T-helper 17 cell (primary cell): ENCODE measurements at places on chromosomes 7 and 10. TPM values are rescaled to one million over a fixed set of nuclear protein-coding genes. Genes with fewer than 3 reads are reported as not detected.

DNA sequence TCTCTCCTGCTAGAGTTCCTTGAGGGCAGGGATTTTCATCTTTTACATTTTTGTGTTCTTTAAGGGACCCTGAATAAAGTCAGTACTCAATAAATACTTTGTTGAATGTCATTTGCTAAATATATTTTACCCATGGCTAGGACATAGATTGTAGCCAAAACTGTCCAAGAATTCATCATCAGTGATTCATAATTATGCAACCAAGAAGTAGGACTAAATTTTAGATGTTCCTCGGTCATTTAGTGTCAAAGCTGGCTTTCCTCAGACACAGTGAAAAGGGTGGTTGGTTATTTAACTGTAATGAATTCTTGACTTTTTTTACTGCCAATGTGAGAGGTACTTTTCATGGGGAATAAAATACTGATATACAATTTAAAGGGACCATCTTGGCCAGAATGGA is 3.3 kb downstream of the NUDT13 start:
- no peak for DNase-seq
- H3K27ac ChIP-seq: no peak overlapping the region
- H3K36me3 ChIP-seq: no peaks in the 10 kb centered on the region
- peaks cover 3% of the 10 kb centered on the region for H3K4me1 ChIP-seq

- H3K27me3 ChIP-seq: peaks cover 8% of the 10 kb centered on the region
- no peaks in the 10 kb centered on the region for H3K36me3 ChIP-seq
- H3K4me1 ChIP-seq: no peaks in the 10 kb centered on the region
- no peak overlapping the region for H3K4me3 ChIP-seq
These were observed 452.0 kb downstream of the LRMDA start for GRCh38 chr10:75883081-75884072.

DNA sequence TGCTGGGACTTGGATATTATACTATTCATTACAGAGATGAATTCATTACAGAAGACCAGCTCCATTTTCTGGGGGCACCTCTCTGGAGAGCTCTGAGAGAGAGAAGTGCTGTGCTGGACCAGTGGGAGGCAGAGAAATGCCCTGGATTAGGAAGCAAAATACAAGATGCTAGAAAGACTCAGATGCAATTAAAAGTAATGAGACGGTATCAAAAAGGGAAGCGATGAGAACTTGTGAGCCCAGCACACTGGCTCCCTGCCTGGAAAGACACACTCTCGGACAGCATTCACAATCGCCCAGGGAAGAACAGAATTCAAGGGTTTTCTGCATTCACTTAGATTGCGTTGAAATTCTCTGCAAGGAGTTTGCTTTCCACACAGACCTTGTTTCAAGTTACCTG is 3.5 kb upstream of the FRAT2 start:
- H3K4me3 ChIP-seq: no peak overlapping the region
- DNase-seq: no peak
- peaks cover 9% of the 10 kb centered on the region for H3K27me3 ChIP-seq
- peaks cover 6% of the 10 kb centered on the region for H3K4me1 ChIP-seq
- no peaks in the 10 kb centered on the region for H3K36me3 ChIP-seq

DNA sequence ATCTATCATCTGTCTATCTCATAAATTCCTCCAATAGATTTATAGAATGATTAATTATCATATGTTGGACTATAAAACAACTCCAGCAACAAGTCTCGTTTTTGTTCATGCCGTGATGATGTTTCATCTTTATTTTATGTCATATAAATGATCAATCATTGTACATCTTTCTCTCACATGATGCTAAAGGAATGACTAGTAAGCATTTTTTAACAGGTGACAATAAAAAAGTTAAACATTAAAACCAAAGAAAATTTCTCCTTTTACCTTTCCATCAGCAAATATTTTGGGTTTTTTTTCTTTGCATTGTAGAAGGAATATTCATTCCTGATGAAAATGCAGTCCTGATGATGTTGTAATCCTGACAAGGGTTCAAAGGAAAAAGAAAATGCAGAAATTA is 41.4 kb downstream of the AKR1C3 start:
- no peaks in the 10 kb centered on the region for H3K36me3 ChIP-seq
- no peak overlapping the region for H3K4me3 ChIP-seq
- no peaks in the 10 kb centered on the region for H3K4me1 ChIP-seq
- DNase-seq: no peak
- H3K27me3 ChIP-seq: no peaks in the 10 kb centered on the region
- H3K27ac ChIP-seq: no peak overlapping the region

DNA sequence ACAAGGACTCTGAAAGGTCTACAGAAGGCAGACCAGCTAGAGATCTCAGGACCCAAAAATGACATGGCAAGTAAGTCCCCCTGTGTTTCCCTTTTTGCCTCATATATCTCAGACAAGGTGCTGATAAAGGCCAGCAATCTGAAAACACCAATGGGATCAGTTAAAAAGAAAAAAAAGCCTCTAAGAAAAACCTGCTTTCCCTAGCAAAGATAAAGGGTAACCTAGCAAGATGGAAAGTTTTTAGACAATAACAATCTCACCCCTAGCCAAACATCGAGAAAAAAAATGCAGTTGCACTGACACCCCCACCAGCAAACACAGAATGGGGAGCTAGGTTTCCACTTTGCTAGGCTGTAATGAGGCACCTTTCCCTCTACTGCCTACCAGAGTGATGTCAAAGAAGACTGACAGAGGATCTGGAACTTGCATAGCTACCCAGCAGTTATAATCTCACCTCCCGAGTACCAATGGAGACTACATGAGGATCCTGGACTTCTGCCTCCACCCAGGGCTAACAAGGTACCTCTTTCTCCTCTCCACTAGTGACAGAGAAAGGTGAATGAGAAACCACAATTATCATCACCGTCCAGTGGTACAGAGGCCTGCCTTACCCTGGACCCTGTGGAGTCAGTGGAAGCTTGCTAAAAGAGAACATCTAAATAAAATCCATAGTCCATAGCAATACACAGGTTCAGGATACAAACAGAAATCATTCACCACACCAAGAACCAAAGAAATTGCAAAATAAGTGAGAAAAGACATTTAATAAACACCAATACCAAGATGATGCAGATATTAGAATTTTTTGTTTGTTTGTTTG is 240.8 kb downstream of the ARHGAP12 start:
- H3K27me3 ChIP-seq: no peaks in the 10 kb centered on the region
- H3K4me1 ChIP-seq: no peaks in the 10 kb centered on the region
- no peaks in the 10 kb centered on the region for H3K36me3 ChIP-seq
- no peak for DNase-seq
- no peak overlapping the region for H3K27ac ChIP-seq
- H3K4me3 ChIP-seq: no peak overlapping the region

GRCh38 chr7:95317546-95317945 is 6.8 kb downstream of the PON1 start:
- no peak for DNase-seq
- H3K36me3 ChIP-seq: peaks cover 2% of the 10 kb centered on the region
- no peak overlapping the region for H3K27ac ChIP-seq
- no peak overlapping the region for H3K4me3 ChIP-seq

GRCh38 chr10:13840036-13840435 is 253.3 kb downstream of the PRPF18 start:
- no peak overlapping the region for H3K4me3 ChIP-seq
- no peak for DNase-seq
- no peaks in the 10 kb centered on the region for H3K4me1 ChIP-seq
- H3K36me3 ChIP-seq: peaks cover 5% of the 10 kb centered on the region
- no peaks in the 10 kb centered on the region for H3K27me3 ChIP-seq

DNA sequence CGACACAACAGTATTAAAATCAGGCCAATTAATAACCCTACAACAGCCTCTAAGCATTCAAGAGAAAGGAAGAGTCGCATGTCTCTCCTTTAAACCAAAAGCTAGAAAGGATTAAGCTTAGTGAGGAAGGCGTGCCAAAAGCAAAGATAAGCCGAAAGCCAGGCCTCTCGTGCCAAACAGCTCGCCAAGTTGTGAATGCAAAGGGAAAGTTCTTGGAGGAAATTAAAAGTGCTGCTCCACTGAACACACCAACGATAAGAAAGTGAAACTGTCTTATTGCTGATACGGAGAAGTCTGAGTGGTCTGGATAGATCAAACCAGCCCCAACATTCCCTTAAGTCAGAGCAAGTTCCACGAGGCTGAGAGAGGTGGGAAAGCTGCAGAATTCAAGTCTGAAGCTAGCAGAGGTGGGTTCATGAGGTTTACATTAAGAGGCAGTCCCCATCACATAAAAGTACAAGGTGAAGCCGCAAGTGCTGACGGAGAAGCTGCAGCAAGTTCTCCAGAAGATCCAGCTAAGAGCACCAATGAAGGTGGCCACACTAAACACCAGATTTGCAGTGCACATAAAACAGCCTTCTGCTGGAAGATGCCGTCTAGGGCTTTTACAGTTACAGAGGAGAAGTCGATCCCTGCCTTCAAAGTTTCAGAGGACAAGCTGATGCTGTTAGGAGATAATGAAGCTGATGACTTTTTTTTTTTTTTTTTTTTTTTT is 194.8 kb downstream of the MAD1L1 start:
- no peaks in the 10 kb centered on the region for H3K27me3 ChIP-seq
- H3K36me3 ChIP-seq: peaks cover 2% of the 10 kb centered on the region
- no peak for DNase-seq
- peak overlapping the region; percentile 89 for H3K4me3 ChIP-seq
- peak overlapping the region; percentile 88 for H3K27ac ChIP-seq
- peaks cover 43% of the 10 kb centered on the region for H3K4me1 ChIP-seq

Gene RSPH10B
- total RNA-seq: 0.40 TPM

Gene PAPOLB
- total RNA-seq: not detected

Gene PDE6C
- not detected for total RNA-seq

Gene JCAD
- not detected for total RNA-seq

Gene CDH23
- 8.1 TPM for total RNA-seq

GRCh38 chr10:103238506-103239252 is 7.0 kb upstream of the RPEL1 start:
- no peak for DNase-seq
- H3K4me3 ChIP-seq: no peak overlapping the region
- no peaks in the 10 kb centered on the region for H3K36me3 ChIP-seq
- H3K27ac ChIP-seq: no peak overlapping the region
- H3K4me1 ChIP-seq: peaks cover 12% of the 10 kb centered on the region

DNA sequence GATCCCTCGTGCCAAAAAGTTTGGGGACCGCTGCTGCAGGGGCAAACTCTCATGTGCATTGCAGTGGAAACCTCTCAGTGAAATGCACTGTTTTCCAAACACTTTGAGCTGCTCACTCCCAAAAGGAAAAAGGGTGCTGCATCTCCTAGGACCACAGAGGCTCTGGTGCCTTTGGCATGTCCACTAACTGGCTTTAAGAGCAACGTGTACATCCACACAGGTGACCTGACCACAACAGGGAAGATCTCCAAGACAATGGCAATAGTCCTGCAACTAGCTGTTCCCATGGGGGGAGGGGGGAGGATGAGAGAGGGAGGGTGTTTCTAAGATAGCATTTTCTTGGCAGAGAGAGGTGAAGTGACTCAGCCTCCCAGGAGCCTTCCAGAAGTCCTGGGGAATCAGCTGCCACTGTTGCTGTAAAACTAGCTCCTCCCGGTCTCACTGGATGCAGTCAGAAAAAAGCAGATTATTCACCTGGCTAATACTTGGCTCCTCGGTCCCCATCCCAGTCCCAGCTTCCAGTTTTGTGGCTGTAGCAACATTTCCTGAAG is 181.7 kb downstream of the HECW1 start:
- DNase-seq: no peak
- H3K4me1 ChIP-seq: no peaks in the 10 kb centered on the region
- peaks cover 47% of the 10 kb centered on the region for H3K27me3 ChIP-seq
- no peaks in the 10 kb centered on the region for H3K36me3 ChIP-seq

GRCh38 chr10:112832361-112832878 is 117.6 kb upstream of the TCF7L2 start:
- no peak for DNase-seq
- H3K27me3 ChIP-seq: no peaks in the 10 kb centered on the region
- no peaks in the 10 kb centered on the region for H3K36me3 ChIP-seq
- H3K4me1 ChIP-seq: peaks cover 3% of the 10 kb centered on the region

DNA sequence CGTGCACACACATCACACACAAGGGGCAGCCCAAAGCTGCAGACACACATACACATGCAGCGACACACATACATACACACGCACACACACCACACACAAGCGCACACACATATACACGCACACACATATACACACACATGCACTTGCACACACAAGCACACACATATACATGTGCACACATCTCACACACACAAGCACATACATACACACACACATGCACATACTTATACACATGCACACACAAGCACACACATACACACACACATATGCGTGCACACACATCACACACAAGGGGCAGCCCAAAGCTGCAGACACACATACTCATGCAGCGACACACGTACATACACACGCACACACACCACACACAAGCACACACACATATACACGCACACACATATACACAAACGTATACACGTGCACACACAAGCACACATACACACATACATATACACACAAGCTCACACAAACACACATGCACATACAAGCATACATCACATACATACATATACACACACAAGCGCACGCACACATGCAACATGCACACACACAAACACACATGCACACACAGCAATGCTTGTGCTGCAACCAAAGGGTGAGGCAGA is 178.8 kb upstream of the PFKP start:
- no peak overlapping the region for H3K27ac ChIP-seq
- H3K27me3 ChIP-seq: peaks cover 25% of the 10 kb centered on the region
- H3K4me1 ChIP-seq: peaks cover 2% of the 10 kb centered on the region
- DNase-seq: no peak
- no peak overlapping the region for H3K4me3 ChIP-seq
- no peaks in the 10 kb centered on the region for H3K36me3 ChIP-seq

DNA sequence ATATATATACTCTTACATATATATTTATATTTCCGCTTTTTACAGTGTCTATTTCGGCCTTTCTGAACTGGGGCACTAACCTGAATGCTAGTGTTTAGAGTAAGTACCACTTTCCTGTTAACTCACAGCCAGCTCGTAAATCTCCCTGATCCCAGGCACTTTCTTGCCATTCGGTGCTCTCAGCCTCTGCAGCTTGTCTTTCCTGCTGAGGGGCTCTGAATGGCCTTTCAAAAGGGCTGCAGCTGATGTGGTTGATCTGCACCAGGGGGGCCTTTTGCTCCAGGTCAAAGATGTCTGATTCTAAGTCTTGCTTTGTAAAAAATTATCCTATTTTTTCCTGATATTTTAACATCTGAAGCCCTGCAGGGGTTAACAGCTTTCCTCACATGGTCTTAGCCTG is 25.5 kb upstream of the HPS1 start:
- DNase-seq: no peak
- H3K36me3 ChIP-seq: no peaks in the 10 kb centered on the region
- no peak overlapping the region for H3K27ac ChIP-seq

Gene METTL27
- total RNA-seq: 0.73 TPM

DNA sequence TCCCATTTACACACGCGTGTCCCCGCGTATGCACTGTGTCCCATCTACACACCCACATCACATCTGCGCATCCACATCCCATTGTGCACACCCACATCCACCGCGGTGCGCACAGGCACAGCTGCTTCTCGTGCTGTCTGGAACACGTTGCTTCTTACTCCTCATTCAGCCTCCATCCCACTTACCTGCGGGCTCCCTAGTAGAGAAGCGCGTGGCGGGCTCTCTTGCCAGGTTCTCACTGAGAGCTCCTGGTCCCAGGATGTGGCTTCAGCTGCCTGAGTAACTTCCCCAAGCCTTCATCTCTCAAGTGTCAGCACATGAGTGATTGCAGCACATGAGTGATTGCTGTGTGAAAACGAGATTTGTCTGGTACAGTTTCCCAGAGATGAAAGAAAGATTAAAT is 117.8 kb downstream of the TRRAP start:
- no peaks in the 10 kb centered on the region for H3K27me3 ChIP-seq
- H3K4me1 ChIP-seq: peaks cover 9% of the 10 kb centered on the region
- H3K27ac ChIP-seq: peak overlapping the region; percentile 34

GRCh38 chr7:155001756-155002410 is 1.0 kb downstream of the PAXIP1 start:
- no peak overlapping the region for H3K27ac ChIP-seq
- peak overlapping the region; percentile 91 for H3K4me3 ChIP-seq
- H3K36me3 ChIP-seq: no peaks in the 10 kb centered on the region
